ENCODE measurements at places on chromosomes 7 and 10.

- no peak for DNase-seq
Observed at GRCh38 chr7:33868166-33868565, 37.2 kb upstream of the BMPER start.

- DNase-seq = peak; percentile 82
Observed at GRCh38 chr10:100482181-100482833, 19.5 kb downstream of the WNT8B start.

GRCh38 chr10:109701633-109702215 lies 221.6 kb downstream of the XPNPEP1 start:
- no peak for DNase-seq

GRCh38 chr10:34006471-34006870 lies 672.0 kb upstream of the NRP1 start:
- no peak for DNase-seq

DNA sequence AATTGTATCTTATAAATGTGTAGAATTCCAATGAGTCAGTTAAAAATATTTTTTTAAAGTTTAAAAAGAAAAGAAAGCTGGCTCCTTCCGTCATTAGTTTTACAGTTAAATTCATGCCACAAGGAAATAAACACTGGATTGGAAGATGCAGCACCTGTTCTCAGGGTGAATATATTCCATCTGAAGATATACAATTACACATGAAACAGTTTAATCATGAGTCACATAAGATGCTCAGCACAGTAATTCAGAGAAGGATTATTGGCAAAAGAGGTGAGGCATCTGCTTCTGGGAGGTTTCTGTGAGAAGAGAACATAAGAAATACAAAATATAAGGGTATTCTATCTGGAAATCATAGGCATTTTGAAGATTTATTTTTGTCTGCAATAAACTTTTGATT lies 376.5 kb upstream of the SORCS1 start:
- no peak for DNase-seq

GRCh38 chr10:78684947-78685346 lies 383.8 kb upstream of the ZMIZ1 start:
- no peak for DNase-seq

DNA sequence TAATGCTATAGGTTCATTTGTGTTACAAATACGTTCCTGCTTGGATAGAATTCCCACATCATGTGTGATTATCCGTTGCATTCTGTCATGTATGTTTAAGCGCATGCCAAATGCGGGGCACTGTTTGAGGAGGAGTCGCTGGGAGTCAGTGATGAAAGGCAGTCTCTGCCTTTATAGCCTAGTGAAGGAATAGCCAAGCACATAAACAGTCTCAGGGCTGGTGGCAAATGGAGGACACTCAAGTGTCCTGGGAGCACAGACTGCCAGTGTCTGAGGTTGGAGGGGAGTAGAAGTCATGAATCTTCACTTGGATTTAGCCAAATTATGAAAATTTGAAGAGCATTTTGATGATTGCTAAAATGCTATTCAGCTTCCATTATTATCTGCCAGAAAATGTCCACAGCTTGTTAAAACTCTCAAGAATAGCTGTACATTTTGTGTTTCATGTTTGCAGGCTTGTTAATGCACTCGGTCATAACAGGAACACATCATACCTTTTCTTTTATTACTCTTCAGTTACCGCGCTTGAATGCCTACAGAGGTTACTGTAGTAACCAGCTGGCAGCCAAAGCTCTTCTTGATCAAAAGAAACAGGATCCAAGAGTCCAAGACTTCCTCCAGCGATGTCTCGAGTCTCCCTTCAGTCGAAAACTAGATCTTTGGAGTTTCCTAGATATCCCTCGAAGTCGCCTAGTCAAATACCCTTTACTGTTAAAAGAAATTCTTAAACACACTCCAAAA lies 41.6 kb downstream of the NET1 start:
- DNase-seq = no peak

DNA sequence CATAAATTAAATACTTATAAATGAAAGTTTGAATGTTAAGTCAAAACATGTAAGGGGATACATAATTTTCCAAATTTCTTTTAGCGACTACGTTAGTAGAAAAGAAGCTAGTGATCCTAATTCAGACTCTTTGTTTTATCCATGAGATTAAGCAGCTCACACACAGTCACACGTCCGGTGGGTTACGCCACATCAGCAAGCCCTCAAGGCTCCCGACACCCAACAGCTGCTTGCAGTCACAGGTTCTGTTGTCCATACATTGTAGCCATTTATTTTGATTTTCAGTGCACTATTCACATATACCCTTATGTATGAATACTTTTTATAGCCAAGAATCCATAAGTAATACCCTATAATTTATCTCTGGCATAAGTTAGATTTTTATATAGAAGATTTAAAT lies 39.5 kb downstream of the XRCC2 start:
- DNase-seq = no peak

- DNase-seq = peak; percentile 83
Observed at GRCh38 chr7:81469869-81470723, 299.8 kb downstream of the HGF start.

DNA sequence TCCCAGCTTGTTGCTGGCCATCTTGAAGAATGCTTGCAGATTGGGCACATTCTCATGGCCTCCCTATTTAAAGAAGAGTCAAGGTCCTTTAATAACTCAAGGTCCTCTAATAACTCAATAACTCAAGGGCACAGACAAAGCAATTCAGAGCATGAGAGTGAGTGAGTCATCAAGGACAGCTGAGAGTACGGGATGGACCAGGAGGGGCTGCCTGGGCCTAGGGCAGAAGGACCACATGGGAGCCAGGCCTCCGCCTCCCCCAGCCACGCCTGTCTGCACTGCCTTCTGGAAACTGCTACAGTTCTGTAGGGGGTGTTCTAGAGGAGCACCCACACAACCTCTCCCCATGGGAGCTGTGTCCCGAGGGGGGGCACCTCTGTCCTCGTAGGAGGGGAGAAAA lies 48.9 kb downstream of the ZNF503 start:
- no peak for DNase-seq

DNA sequence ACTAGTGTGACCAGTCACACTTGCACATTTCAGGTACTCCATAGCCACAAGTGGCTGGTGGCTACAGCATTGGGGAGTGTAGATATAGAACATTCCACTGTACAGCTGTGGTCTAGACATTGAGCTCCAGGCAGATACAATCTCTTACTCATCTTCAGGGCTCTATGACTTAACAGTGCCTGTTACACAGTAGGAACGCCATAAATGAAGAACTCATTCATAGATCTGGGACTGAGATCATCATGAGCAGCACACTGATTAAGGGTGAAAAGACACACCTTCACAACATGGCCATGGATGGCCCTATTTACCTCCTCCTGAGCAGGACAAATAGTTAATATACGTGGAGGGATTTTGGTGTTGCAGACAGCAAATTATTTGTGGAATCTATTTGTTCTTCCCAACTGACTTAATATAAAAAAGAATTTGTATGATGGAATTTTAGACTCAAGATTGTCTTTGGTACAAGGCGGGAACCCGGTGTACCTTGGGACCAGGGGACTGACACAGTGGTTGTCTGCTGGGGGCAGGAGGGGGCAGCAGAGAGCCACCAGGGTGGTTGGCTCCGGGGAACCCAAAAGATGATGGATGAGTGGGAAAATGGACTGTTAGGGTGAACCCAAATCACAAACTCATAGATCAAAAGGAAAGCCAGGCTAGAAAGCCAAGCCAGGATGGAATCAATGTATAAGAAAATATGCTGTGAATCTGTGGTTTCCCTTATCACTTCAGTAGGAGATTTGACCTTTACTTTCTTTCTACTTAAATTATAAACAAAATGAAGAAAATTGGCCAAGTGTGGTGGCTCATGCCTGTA lies 24.3 kb upstream of the CPA2 start:
- peak; percentile 52 for DNase-seq

GRCh38 chr10:74854610-74855009 lies 28.2 kb downstream of the KAT6B start:
- no peak for DNase-seq

DNA sequence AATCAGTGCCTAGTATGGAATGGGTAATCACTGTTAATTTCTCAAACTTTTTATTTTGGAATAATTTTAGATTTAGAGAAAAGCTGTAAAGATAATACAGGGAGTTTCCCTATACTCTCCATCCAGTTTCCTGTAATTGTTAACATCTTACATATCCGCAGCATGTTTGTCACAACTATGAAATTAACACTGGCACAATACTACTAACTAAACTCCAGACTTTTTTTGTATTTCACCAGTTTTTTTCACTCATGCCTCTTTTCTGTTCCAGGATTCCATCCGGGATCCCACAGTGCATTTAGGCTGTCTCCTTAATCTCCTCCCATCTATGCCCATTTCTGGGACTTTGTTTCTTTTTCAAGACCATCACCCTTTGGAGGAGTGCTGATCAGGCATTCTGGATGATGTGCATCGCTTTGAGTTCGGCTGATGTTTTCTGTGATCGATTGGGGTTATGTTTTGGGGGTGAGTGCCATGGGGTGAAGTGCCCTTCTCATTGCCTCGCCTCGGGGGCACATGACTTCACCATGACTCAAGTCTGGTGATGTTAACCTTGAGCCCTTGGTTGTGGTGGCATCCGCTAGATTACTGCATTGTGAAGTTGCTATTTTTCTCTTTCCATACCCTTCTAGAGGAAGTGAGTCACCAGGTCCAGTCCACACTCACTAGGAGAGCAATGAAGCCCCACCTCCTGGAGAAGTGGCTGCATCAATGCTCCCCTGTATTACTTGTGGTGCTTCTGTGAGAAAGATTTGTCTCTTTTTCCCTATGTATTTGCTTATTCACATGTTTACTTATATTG lies 43.9 kb upstream of the GRB10 start:
- no peak for DNase-seq

GRCh38 chr10:72956001-72956400 lies 1.4 kb upstream of the PLA2G12B start:
- no peak for DNase-seq

GRCh38 chr10:51008346-51008745 lies 65.9 kb upstream of the PRKG1 start:
- DNase-seq = no peak

GRCh38 chr10:21524526-21525366 lies 736 bp downstream of the SKIDA1 start:
- peak; percentile 60 for DNase-seq
